ENCODE measurements at places on chromosomes 3 and 15.

GRCh38 chr3:196166741-196167140 is 44.5 kb downstream of the ZDHHC19 start:
- DNase-seq: no peak

DNA sequence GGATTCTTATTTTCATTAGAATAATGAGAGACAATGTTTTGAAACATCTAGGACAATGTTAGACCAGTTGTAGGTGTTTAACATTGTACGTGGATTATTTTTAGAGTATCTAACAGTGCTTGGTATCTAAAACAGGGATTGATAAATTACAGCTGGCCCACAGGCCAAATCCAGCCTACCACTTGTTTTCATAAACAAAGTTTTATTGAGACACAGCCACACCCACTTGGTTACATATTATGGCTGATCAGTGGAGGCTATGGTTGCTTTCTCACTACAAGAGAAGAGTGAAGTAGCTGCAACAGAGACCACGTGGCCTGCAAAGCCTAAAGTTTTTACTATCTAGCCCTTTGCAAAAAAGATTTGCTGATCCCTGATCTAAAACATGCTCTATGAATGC is 223.1 kb upstream of the CTNNB1 start:
- no peak for DNase-seq

DNA sequence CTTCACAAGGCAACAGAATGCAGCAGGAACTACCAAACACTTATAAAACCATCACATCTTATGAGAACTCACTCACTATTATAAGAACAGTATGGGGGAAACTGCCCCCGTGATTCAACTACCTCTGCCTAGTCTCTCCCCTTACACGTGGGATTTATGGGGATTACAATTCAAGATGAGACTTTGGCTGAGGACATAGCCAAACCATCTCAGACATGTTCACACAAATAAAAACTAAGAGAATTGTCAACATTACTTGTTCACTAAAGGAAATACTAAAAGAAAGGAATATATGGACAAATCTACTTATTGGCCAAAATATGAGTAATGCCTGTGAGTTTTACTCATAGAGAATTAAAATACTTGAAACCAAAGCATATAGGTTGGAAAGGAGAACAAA is 505.1 kb downstream of the IGSF11 start:
- no peak for DNase-seq

- no peak for DNase-seq
These were observed 186.9 kb downstream of the FAM43A start for GRCh38 chr3:194872669-194872977.

DNA sequence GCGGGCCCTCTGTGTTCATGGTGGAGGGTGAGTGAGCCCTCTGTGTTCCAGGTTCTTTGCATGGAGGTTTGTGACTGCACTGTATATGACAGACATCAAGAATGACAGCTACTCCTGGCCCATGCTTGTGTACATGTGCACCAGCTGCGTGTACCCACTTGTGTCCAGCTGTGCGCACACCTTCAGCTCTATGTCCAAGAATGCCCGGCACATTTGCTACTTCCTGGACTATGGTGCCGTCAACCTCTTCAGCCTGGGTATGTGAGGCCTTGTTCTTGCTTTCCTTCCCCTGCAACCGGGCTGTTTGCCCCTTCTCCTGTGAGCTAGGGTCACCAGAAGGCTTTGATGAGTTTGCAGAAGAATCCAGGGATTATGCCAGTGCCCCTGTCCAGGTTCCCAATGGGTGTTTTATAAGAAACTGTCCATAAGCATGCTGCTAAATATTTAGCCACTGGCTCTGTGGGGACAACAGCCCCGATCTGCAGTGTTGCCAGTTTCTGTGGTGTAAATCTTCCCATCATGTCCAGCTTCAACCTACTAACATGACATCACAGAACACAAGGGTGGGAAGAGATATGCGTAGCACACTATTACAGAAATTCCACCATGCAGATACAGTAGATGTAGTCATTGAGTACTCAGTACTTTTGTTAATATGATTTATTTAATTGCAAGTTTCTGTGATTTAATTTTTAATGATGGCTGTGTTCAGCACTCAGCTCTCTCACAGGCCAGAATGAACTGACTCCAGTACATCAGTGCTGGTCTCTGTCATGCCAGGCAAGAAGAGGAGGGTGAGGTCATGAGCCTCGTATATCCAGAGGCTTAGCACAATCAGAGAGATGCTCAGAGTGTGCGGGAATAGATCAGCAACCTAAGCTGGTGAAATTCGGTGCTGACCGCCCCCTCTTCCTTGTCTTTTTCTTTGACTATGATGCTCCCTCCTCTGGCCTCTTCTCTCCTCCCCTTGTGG is 29.2 kb upstream of the KIF23 start:
- DNase-seq: no peak

GRCh38 chr3:144521131-144521530 is 549.5 kb downstream of the DIPK2A start:
- no peak for DNase-seq

DNA sequence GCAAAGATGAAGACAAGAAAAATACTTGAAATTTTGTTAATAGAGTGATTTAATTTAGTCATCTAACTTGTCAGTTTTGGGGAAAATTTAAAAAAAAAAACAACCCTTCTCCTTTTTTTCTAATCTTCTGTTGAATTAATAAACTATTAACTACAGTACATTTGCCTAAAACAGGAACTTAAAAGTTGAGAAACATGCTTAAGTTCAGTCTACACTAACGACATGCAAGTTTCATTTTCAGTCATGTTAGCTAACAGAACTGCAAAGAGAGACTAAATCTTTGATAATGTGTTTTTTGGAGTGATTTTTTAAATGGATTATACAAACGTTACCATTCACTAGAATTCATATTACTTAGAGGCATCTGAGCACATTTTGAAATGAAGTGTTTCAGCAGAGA is 71.9 kb upstream of the MBNL1 start:
- DNase-seq: no peak

DNA sequence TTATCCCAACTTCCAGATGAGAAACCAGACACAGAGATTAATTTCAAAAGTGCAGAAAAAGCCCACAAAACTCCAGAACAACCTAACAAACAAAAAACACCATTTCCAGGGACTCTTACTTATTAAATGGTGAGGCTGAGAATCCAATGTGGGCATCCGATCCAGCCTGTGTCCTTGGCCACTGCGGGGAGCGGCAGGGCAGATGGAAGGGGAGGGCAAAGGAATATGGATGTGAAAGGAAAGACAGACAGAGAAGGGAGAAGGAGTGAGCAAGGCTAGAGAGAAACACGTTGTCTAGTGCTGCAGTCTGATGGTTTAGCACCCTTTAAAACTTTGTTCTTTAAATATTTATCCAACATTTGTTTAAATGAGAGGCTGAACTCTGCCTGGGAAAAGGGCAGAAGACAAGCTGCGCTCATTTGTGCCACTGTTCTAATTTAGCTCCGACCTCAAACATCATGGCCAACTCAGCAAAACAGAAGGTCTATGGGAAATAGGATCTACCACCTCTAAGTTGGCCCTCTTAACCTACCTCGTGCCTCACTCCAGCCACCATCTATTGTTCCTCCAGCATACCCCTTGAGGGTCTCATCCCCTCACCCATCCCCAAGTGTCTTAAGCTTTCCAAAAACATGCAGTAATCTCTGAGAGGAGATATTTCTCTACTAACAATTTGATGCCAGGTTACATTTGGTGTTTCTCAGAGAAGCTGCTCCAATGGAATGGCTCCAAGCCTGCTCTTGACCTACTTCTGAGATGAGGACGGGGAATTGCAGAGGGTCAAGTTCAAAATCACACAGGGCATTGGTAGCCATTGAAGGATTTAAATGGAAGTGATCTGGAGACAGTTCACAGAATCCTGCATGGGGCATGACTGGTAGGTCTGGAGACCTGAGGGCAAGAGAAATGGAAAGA is 77.4 kb downstream of the CD47 start:
- DNase-seq: no peak

- no peak for DNase-seq
These were observed 19.6 kb downstream of the PLXNA1 start for GRCh38 chr3:127002195-127003174.

DNA sequence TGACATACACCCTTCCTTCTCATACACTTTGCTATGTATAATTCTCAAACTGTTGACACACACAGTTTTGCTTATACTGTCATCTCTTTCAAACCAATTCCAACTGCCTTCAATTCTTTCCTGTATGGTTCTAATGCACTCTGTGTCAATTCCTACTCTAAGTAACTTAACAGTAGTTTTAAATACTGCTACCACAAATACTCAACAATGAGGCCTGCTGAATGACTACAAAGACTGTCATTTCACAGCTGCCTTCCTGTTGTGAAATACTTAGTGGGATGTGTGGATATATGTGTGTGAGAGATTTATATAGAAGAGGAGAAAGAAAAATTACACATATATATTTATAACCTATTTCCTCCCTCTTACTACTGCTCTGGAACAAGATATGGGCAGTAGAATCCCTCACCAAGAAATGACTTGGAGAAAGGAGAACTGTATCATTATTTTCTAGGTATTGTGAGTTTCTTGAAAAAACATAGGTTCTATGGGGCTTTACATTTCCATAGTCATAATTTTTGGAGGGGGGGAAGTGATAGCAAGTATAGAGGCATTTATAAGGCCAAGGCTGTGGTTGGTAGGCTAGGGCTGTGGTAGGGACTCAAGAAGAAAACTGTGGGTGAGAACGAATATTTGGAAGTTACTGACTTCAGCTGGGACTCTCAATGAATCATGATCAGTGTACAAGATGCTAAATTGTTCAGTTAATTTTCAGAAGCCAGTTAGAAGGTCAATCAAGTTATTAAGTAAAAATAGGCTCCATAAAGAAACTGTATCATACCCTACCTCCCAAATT is 88.7 kb downstream of the ANKRD28 start:
- DNase-seq: no peak

GRCh38 chr3:185059766-185060165 is 93.1 kb downstream of the C3orf70 start:
- DNase-seq: no peak

DNA sequence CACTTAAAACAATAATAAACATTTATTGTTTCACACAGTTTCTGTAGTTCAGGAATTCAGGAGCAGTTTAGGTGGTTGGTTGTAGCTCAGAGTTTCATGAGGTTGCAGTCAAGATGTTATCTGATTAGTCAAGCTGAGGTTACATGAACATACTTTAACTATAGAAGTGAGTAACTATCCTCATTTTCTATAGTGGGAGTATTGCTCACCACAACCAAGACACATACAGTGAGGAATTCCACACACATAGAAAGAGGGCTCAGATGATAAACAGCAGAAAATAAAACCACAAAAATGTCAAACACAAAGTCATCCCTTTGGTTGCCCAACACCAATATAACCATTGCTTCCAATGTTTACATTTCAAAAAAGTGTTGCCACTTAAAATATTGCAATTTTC is 13.6 kb downstream of the SCN11A start:
- DNase-seq: no peak

DNA sequence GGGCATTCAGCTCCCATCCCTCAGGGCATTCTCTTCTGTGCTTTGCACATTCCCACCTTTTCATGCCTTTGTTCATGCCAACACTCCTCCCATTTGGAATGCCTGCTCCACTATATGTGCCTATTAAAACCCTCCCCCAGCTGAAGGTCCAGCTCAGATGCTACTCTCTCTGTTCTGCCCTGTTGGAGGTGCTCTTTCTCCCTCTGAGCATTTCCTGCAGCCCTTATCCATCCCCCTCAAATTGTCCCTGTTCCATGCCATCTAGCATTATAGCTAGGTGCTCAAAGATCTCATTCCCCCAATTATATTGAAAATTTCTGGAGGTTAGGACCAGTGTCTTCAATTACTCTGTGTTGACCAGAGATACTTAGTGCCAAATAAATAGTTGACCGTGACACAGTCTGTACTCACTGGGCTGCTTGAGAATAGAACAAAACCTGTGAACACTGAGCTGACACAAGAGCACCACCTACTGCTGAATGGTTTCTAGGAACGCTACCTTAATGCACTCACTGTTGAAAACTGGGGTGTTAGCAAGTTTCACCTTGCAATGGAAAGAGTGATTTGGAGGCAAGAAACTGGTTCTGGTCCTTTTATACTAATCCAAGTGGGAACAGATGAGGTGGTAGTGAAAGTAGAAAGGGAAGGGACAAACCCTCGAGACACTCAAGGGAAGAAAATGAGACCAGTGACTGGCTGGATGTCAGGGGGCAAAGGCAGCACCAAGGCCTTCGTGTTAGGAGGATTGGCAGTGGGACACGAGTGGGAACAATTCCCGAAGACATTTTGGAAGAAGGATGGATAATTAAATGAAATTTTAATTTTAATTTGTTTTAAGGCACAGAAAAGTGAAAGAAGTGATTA is 289.8 kb upstream of the ROPN1 start:
- no peak for DNase-seq

DNA sequence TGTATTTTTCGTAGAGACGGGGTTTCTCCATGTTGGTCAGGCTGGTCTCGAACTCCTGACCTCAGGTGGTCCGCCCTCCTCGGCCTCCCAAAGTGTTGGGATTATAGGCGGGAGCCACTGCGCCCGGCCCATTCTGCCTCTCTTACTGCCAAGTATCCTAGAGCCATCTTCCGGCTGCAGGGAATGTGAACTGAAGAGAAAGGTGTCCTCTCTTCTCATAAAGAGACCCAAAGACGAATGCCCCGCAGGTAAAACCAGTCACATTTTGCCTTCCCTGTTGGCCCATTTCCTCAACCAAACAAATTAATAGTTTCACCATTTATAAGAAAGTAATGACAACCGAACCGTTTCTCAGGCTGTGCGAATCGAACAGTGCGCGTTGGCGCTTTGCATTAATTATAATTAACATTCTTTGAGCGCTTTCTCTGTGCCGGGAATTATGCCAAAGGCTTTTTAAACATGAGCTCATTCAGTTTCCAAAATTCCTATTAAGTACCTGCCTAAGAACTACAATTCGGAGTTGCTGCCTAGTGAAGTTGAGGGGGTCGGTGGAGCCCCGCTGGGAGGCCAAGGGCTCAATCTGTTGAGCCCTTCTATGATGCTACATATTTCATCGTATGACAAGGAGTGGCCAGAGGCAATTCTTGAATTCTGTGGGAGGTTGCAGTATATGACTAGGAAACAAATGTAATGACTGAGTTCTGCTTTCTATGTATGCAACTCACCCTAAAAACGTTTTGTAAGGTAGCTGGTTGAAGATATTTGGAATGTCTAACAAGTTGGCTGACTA is 819 bp upstream of the RPL24 start:
- no peak for DNase-seq

DNA sequence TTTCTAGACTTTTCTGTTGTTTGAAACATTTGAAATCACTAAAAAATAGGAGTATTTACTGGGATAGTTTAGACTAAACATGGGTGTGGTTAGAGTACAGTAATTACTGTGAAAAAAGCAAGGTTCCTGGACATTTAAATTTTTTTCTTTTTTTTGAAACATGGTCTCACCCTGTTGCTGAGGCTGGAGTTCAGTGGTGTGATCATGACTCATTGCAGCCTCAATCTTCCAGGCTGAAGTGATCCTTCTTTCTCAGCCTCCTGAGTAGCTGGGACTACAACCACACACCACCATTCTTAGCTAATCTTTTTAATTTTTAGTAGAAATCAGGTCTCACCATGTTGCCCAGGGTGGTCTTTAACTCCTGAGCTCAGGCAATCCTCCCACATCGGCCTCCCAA is 20.4 kb upstream of the CELF6 start:
- no peak for DNase-seq

Measured in activated naive CD8-positive, alpha-beta T cell treated with anti-CD3 and anti-CD28 coated beads for 36 hours (primary cell).